ENCODE measurements at places on chromosomes 12 and 14. TPM values are rescaled to one million over a fixed set of nuclear protein-coding genes. Genes with fewer than 3 reads are reported as not detected.
A peak's percentile ranks its signal among the peaks of the same experiment; 100 is the strongest.

DNA sequence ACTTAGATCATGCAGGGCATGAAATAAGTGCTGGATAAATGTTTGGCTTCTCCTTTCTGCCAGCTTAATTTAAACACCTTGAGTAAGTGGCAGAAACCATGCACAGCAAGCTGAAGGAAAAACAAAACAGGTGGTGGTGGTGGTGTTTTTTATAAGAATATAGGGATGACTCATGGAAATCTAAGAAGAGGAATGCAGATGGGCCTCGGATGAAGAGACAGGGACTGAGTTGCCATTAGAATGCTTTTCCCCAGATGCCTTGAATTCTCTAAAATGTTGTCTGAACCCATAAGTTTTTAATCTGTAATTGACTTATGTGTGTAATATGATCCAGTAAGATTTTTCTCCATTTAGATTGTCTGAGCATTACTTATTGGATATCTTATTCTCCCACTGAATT lies 93.1 kb upstream of the ZDHHC17 start:
- no peak for DNase-seq
- no peaks in the 10 kb centered on the region for H3K36me3 ChIP-seq
- H3K4me1 ChIP-seq, result no peaks in the 10 kb centered on the region
- no peak overlapping the region for H3K27ac ChIP-seq
- no peaks in the 10 kb centered on the region for H3K27me3 ChIP-seq

GRCh38 chr12:74111688-74112360 lies 425.8 kb upstream of the ATXN7L3B start:
- H3K27ac ChIP-seq, result no peak overlapping the region
- no peaks in the 10 kb centered on the region for H3K36me3 ChIP-seq
- H3K4me1 ChIP-seq, result no peaks in the 10 kb centered on the region
- DNase-seq, result no peak

- H3K4me1 ChIP-seq, result peaks cover 23% of the 10 kb centered on the region
- H3K27me3 ChIP-seq, result no peaks in the 10 kb centered on the region
- peaks cover 7% of the 10 kb centered on the region for H3K36me3 ChIP-seq
Measured at GRCh38 chr12:1584326-1584725, 10.1 kb downstream of the FBXL14 start.

- no peaks in the 10 kb centered on the region for H3K4me1 ChIP-seq
- no peaks in the 10 kb centered on the region for H3K36me3 ChIP-seq
- no peak for DNase-seq
- no peak overlapping the region for H3K27ac ChIP-seq
- H3K27me3 ChIP-seq, result peaks cover 6% of the 10 kb centered on the region
Measured at GRCh38 chr12:75888874-75889613, 142.5 kb downstream of the PHLDA1 start.

DNA sequence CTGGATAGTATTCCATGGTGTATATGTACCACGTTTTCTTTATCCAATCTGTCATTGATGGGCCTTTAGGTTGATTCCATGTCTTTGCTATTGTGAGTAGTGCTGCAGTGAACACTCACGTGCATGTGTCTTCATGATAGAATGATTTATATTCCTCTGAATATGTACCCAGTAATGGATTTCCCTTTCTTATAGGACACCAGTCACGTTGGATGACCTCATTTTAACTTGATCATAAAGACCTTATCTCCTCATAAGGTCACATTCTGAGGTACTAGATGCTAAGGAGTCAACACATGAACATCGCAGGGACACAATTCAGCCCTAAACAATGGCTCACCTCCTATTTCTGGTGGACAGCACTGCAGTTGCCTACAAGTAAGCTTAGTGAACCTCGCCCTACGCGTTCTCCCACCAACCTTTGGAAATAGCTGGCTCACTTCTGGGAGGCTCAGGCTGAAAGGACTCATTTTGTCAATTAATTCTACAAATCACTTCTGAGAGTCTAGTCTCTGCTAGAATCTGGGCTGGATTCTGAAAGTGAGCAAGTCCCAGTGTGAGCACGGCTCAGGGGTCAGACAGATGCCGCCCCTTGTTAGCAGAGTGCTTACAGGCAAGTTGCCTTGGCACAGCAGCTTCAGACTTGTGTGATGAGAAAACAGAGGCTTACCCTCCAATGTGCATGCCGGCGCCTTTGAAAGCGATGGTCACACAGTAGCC lies 183.8 kb upstream of the GSC start:
- H3K4me3 ChIP-seq, result no peak overlapping the region
- no peaks in the 10 kb centered on the region for H3K27me3 ChIP-seq
- no peaks in the 10 kb centered on the region for H3K36me3 ChIP-seq
- H3K4me1 ChIP-seq, result no peaks in the 10 kb centered on the region
- no peak overlapping the region for H3K27ac ChIP-seq
- no peak for DNase-seq

DNA sequence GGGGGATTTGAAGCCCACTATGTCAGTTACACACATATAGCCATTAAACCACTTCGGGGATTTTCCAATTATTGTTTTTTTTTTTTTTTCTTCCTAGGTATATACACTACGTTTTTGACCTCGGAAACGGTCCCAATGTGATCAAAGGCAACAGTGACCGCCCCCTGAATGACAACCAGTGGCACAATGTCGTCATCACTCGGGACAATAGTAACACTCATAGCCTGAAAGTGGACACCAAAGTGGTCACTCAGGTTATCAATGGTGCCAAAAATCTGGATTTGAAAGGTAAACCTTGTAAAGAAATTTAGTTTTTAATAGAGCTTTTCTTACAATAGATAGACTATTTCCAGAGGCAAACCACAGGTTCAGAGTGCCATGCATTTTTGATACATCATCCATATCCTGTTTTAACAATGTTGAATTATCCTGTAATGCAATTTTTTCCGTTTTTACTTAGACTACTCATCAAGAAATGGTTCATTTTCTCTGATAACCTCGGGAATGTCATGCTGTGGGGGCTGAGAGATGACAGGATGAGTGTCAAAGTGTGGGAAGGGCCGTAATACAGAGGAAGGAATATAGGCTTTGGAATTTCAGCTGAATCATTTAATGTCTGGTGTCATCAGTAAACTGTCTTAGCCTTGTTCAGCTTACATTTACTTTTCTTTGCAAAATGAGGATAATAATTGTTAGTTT lies 797.1 kb downstream of the NRXN3 start:
- no peaks in the 10 kb centered on the region for H3K27me3 ChIP-seq
- no peaks in the 10 kb centered on the region for H3K36me3 ChIP-seq
- no peak overlapping the region for H3K27ac ChIP-seq
- no peak overlapping the region for H3K4me3 ChIP-seq

- DNase-seq, result peak; percentile 80
- H3K27me3 ChIP-seq, result no peaks in the 10 kb centered on the region
- peak overlapping the region; percentile 98 for H3K4me3 ChIP-seq
- H3K36me3 ChIP-seq, result no peaks in the 10 kb centered on the region
Measured at GRCh38 chr14:69615496-69616407, 4.4 kb downstream of the SUSD6 start.

- DNase-seq, result no peak
- no peak overlapping the region for H3K4me3 ChIP-seq
- no peaks in the 10 kb centered on the region for H3K36me3 ChIP-seq
- H3K4me1 ChIP-seq, result no peaks in the 10 kb centered on the region
- no peaks in the 10 kb centered on the region for H3K27me3 ChIP-seq
Measured at GRCh38 chr12:128637642-128638606, 185.8 kb downstream of the SLC15A4 start.

DNA sequence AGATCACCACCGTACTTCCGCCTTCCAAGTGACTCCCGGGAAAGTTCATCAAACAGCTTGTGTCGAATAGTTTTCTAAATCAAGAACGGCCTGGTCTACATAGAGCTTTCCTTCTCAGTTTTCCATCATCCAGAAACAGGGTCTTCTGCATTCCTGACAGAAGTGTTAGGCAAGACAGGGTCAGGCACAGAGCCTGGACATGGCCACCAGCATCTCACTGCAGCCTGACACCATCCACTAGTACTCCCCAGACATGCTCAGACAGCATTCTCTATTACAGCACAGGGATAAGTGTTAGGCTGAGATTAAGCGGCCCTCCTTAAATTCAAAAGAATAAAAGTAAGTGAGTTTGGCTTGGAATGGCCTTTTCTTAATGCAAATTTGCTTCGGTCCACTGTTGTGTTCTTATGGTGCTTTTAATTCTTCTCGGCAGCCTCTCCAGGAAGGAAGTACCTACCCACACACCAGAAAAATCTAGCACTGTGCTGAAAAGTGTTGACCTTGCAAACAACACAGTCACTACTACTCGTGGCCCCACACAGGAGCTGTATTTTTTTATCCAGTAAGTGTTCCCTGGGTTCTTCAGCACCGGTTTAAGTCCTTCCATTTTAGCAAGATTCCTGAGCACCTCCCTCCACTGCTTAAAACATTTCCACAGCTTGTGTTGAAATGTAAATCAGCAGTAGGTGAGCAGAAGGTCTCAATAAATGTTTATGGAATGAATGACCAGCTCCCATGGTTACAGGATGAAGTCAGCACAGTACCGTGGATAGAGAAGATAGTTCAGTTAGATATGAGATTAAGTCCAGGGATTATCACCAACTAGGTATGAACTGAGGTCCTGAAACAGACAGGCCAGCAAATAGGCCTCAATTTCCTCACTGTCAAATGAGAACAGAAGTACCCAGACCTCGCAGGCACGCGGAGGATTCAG lies 44.1 kb downstream of the SETD3 start:
- H3K36me3 ChIP-seq, result peaks cover 19% of the 10 kb centered on the region
- DNase-seq, result no peak
- peak overlapping the region; percentile 10 for H3K27ac ChIP-seq
- H3K4me1 ChIP-seq, result peaks cover 17% of the 10 kb centered on the region
- H3K27me3 ChIP-seq, result no peaks in the 10 kb centered on the region
- H3K4me3 ChIP-seq, result peak overlapping the region; percentile 48

GRCh38 chr12:121893961-121894460 lies 5.4 kb downstream of the PSMD9 start:
- peaks cover 39% of the 10 kb centered on the region for H3K36me3 ChIP-seq
- DNase-seq, result no peak
- H3K27me3 ChIP-seq, result no peaks in the 10 kb centered on the region
- H3K4me3 ChIP-seq, result no peak overlapping the region
- no peak overlapping the region for H3K27ac ChIP-seq
- peaks cover 24% of the 10 kb centered on the region for H3K4me1 ChIP-seq

DNA sequence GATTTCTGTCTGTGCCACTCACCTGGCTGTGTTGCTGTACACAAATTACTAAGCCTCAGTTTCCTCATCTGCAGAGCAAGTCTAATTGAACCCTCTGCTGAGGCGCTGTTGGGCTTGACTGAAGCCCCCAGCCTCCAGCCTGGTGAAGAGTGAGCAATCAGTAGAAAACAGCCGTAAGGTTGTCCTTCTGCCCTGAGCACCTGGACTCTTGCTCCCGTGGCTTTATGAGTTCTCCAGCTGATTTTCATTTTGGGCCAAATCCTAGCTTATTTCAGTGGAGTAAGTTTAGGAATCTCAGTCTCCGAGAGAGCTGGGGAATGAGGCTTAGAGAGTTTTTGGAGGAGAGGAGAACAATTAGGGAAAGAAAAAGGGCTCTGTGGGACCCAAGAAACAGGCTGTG lies 133.9 kb upstream of the EVL start:
- H3K4me1 ChIP-seq, result no peaks in the 10 kb centered on the region
- DNase-seq, result no peak
- H3K36me3 ChIP-seq, result no peaks in the 10 kb centered on the region
- H3K27ac ChIP-seq, result no peak overlapping the region

GRCh38 chr14:72883109-72883508 lies 10.8 kb downstream of the DPF3 start:
- H3K4me1 ChIP-seq, result no peaks in the 10 kb centered on the region
- H3K36me3 ChIP-seq, result no peaks in the 10 kb centered on the region
- peaks cover 3% of the 10 kb centered on the region for H3K27me3 ChIP-seq
- no peak overlapping the region for H3K4me3 ChIP-seq
- DNase-seq, result no peak

- H3K36me3 ChIP-seq, result no peaks in the 10 kb centered on the region
- no peaks in the 10 kb centered on the region for H3K27me3 ChIP-seq
- H3K27ac ChIP-seq, result no peak overlapping the region
- no peak for DNase-seq
- H3K4me3 ChIP-seq, result no peak overlapping the region
Measured at GRCh38 chr12:90343966-90344365, 611.0 kb downstream of the CCER1 start.

GRCh38 chr14:61466249-61466904 lies 145.0 kb downstream of the PRKCH start:
- DNase-seq, result no peak
- no peak overlapping the region for H3K27ac ChIP-seq
- peaks cover 83% of the 10 kb centered on the region for H3K36me3 ChIP-seq
- H3K4me3 ChIP-seq, result no peak overlapping the region

- no peak for DNase-seq
- no peaks in the 10 kb centered on the region for H3K4me1 ChIP-seq
- no peaks in the 10 kb centered on the region for H3K36me3 ChIP-seq
- H3K27me3 ChIP-seq, result peaks cover 16% of the 10 kb centered on the region
Measured at GRCh38 chr12:114669401-114670290, 14.3 kb downstream of the TBX3 start.

GRCh38 chr12:116591855-116592637 lies 32.9 kb downstream of the MAP1LC3B2 start:
- H3K27ac ChIP-seq, result no peak overlapping the region
- no peak for DNase-seq
- H3K4me3 ChIP-seq, result no peak overlapping the region
- H3K36me3 ChIP-seq, result no peaks in the 10 kb centered on the region

DNA sequence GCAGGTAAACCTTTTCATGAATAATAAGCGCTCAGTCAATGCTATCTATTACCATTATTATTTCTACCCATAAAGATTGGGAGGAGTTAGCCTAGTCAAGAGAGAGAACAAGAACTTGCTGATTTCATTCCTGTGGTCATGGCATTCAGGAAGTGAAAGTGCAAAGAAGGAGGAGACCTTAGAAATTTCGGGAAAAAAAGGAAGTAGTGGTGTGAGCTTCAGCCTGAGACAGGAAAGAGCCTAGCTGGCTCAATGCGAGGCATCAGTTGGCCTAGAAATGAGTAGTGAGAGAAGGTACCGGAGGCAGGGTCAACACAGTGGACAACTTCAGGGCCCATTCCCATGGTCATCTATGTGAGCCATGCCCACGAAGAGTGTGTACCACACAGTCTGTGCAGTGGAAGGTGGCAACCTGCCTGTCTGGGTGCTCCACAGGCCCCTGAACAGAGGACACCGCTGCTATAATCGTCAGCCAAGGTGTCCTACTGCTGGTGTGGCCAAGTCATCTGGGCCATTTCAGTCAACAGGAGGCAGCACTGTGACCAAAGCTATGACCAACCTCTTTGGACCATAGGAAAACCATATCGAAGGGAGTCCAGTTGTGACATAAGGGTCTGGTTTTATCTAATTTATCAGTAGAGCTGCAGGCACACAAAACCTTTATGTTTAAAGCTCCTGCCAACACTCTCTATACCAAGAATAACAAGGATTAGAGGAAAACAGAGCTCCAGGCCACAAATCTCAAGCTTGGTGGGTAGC lies 16.2 kb upstream of the STON2 start:
- no peaks in the 10 kb centered on the region for H3K4me1 ChIP-seq
- H3K36me3 ChIP-seq, result no peaks in the 10 kb centered on the region
- H3K27ac ChIP-seq, result no peak overlapping the region

GRCh38 chr12:122788387-122788786 lies 14.0 kb downstream of the CCDC62 start:
- no peak overlapping the region for H3K27ac ChIP-seq
- H3K4me3 ChIP-seq, result no peak overlapping the region
- no peaks in the 10 kb centered on the region for H3K4me1 ChIP-seq

- H3K36me3 ChIP-seq, result no peaks in the 10 kb centered on the region
- peaks cover 4% of the 10 kb centered on the region for H3K27me3 ChIP-seq
- no peak for DNase-seq
Measured at GRCh38 chr14:81400202-81400678, at the start of gene STON2. Gene STON2, minus strand, starts transcription at chr14:81400324. Its CDS starts 1,942 bp downstream, at chr14:81398382.

Gene SMCO2
- not detected for polyA plus RNA-seq

Gene DEPDC4
- not detected for polyA plus RNA-seq

Gene VAMP1
- 16.1 TPM for polyA plus RNA-seq

Gene SLC39A9
- polyA plus RNA-seq, result 21.9 TPM

Gene SPPL3
- polyA plus RNA-seq, result 24.0 TPM

Gene PSMB11
- not detected for polyA plus RNA-seq

Gene RIC8B
- 5.6 TPM for polyA plus RNA-seq

Gene ISCU
- 259 TPM for polyA plus RNA-seq

Gene GLIPR1L1
- polyA plus RNA-seq, result not detected

Gene LRIG3
- not detected for polyA plus RNA-seq

Gene CAPZA3
- not detected for polyA plus RNA-seq

Gene NTS
- polyA plus RNA-seq, result not detected

Gene AQP2
- not detected for polyA plus RNA-seq

Data from CD4-positive, CD25-positive, alpha-beta regulatory T cell (primary cell).